ENCODE measurements at places on chromosomes 1 and 21. TPM values are rescaled to one million over a fixed set of nuclear protein-coding genes. Genes with fewer than 3 reads are reported as not detected.

Gene FMOD
- 7.1 TPM for total RNA-seq

Gene TCEANC2
- 5.2 TPM for total RNA-seq

Gene CYP4A11
- total RNA-seq, result not detected

Gene PKNOX1
- total RNA-seq, result 10.8 TPM

Gene IL19
- 0.28 TPM for total RNA-seq

Gene TRIM58
- 0.66 TPM for total RNA-seq

- no peak for DNase-seq
Measured at GRCh38 chr1:110159168-110159567, 8.9 kb downstream of the SLC6A17 start.

GRCh38 chr21:42750737-42751530 is 97.5 kb downstream of the PDE9A start:
- no peak for DNase-seq

- no peak for DNase-seq
Measured at GRCh38 chr1:155309423-155310021, 856 bp downstream of the FDPS start.

DNA sequence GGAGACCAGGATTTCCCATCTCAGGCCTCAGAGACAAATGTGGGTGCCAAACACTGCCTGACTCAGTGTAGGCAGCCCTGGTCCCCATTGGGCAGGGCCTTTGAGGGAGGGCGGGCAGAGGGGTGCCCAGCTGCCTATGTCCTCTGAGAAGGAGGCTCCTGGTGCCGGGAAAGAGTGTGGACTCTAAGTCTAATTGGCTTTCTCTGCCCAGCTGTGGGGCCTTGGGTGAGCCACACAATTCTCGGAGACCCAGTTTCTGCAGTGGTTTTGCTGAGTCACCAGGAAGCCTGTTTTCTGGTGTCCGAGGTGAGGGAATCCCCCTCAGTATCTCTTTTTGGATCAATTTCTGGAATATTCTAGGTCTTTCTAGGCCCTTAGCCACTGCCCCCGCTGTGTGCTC is 35.3 kb upstream of the ACTL8 start:
- no peak for DNase-seq

- DNase-seq, result no peak
Measured at GRCh38 chr1:228011721-228012311, 5.0 kb downstream of the WNT3A start.

GRCh38 chr1:19096036-19096833 is 113.8 kb downstream of the UBR4 start:
- DNase-seq, result no peak

DNA sequence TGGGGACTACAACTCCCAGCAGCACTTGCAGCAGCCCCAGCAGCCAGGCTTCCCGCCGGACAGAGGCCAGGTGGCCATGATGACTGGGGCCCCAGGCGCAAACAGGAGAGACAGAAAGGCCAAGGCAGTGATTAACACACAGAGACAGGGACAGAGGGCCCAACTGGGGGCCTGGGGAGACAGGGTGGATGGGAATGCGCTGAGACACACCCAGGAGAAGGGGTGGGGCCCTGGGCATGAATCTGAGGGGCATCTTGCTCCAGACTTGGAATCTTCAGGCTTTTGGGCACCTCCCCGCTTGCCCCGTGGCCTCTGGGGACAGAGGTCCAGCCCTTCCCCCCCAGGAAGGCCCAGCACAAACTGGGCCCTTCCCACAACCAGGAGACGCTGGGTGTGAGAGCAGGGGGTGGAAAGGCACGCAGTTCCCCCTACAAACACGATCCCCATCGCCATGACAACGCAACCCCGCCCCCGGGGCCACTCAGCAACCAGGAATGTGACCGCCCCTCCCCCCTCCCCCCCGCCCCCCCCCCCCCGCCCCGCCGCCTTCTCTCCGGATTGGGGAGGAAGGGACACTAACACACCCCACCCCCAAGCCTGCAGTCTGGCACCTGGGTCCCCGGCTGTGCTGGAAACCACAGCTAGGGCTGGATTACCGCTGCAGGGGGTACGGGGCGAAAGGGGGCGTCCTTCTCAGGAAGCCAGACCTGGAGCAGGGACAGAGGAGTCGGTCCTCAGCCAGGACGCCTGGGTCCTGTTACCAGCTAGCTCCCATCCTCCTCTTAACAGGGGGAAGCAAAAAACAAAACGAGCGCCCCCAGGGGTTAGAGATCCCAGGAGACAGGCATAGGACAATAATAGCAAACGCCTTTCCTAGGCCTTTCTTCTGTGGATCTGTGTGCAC is 4.5 kb downstream of the HDGF start:
- DNase-seq, result no peak

- no peak for DNase-seq
Measured at GRCh38 chr1:168261390-168261789, 19.3 kb upstream of the TBX19 start.

DNA sequence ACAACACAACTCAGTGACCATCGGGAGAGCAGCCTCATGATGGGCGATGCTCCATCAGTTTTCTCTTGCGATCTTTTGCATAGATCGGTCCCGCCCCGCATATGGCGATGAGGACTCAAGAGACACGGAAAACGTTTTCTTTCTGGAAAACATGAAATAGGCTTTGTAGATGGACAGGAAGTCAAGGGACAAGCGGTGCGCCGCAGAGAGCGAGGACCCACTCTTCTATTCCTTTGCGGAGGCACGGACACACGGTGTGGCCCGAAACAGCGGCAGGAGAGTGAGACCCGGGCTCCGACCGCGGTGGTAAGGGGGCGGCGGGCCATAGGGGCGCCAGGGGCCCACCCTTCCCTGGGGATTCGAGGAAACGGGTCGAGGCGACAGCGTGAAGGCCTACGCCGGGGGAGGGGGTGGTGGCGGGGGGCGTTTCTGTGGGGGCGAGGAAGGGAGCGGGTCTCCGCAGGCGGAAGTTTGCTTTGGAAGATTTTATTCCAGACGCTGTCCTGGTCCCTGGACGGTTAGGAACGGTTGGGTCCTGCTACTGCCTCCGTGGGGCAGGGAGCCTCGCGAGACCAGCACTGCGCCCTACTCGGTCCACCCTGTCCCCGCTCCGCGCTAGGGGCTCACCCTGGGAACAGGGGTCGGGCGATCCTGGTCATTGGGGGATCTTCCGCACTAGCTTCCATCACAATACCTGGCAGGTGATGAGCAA is 796 bp upstream of the TDRKH start:
- DNase-seq, result no peak

DNA sequence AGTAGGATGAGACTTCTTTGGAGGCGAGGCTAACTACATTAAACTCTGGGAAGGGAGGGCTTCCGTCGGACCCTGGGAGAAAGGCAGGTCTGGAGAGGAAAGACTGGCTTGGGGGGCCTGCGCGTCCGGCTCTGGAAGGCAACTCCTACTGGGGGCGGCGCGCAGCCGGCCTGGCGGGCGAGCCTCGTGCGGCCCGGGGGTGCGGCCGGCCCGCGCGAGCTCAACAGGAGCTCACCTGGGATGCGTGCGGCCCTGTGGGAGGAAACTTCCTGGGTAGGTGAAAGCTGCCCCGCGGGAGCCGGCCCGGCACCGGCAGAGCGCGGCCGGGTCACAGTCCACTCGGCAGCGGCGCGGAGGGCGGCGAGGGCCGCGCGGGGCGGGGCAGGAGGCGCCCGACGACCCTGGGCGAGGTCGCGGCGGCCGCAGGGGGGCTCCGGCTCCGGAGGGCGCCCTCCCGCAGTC is 449 bp downstream of the EPS15 start:
- DNase-seq, result no peak

- no peak for DNase-seq
Measured at GRCh38 chr1:218565377-218565776, 220.2 kb downstream of the TGFB2 start.

DNA sequence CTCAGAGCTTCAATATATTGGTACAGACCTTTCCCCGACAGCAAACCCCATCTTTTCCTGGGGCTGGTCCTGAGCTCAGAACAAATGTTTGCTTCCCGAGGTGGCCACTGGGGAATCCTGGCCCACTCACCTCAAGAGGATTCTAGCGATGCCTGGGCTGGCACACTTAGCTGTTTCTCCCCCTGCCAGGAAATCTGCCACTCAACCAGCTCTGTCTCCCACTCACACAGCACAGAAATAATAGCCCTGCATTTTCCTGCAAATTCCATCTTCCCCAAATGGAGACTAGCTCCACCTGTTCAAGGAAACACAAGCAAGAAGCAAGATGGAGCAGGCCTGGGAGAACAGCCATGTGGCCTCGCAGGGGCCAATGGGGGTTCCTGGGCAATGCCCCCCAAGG is 21.1 kb downstream of the KCNN3 start:
- no peak for DNase-seq
